Brain pericyte (primary cell): ENCODE measurements at places on chromosomes 4 and X.

GRCh38 chrX:53318766-53319353 is 37.5 kb upstream of the IQSEC2 start:
- no peak for DNase-seq

DNA sequence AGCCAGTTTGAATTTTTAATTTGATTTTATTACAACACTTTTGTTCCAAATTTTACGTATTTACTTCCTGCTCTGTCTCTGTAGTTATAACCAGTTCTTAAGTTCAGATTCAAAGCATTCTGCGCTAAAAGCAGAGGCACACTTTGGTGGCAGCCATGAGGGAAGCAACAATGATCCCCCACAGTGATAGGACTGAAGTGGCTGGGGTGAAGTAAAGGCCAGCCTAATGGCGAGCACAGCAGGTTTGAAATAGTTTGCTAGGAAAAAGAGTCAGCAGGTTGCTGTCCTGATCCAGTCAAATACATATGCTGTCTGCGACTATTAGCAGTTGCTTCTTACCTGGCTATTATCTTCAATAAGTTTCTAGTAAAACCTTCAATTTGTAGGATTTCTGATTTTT is 176.3 kb downstream of the RPA4 start:
- no peak for DNase-seq

DNA sequence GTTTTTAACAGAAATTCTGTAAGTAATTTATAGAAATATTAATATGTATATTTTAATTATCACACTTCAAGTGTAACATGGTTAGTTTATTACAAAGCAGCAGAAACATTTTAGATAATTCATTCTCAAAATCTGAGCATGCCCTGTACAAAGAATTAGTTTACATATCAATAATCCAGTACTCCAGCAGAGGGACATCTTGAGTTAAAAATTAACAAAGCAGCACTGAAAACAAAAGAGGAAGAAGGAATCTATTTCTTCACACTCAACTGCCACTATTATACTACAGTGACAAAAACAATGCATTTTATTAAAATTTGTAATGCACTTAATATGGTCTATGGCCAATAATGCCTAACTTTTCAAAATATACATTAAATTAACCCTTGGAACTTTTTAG is 179.1 kb upstream of the KLHL4 start:
- DNase-seq, result no peak

DNA sequence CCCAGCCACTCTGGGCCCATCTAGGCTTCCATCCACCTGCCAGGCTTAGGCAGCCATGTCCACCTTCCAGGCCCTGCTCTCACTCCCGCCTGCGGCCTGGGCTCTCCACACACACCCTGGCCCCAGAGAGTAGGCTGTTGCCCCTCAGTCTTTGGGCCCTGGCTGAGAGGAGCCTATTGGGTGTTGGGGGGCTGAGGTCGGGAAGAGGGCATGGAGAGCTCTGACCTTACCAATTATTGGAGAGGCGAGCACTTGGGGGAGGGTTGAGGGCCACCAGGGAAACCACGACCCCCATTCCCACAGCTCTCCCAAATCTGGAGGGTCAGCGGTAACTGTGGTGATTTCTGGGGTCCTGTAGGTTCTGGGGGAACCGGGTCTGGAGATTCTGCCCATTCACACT is 38.2 kb downstream of the HTRA3 start:
- no peak for DNase-seq

DNA sequence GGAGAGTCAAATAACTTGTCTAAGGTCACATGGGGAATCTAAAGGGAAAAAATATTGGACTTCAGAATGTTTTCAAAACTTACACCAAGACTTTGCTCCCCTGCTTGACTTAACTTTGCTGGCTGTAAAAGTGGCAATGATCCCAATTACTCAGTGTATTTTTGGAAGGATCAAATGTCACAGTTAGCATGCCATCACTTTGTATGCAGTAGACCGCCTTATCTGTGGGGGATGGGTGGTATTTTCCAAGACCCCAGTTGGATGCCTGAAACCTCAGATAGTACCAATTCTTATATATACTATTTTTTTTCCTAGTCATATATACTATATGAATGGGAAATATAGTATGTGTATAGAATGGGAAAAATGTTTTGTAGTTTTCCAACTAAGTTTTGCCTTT is 53.4 kb downstream of the COL4A6 start:
- DNase-seq, result no peak

DNA sequence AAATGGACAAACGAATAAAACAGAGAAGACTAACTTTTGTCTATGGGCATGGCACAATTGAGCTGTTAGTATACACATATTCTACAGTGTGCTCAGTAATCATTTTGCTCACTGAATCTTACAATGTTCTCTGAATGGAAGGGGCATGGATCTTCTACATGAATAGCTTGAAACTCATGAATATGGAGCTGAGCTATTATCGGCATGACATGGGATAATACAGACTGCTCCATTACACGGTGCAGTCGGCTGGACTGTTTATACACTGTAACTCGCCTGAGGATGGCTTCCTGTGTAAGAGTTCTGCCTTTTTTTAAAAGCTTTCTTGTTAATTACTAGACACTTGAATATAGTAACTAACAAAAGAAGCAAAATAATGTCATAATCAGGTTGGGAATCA is 368.5 kb upstream of the MAD2L1 start:
- no peak for DNase-seq

GRCh38 chrX:105758754-105759153 is 63.6 kb upstream of the NRK start:
- DNase-seq, result no peak

DNA sequence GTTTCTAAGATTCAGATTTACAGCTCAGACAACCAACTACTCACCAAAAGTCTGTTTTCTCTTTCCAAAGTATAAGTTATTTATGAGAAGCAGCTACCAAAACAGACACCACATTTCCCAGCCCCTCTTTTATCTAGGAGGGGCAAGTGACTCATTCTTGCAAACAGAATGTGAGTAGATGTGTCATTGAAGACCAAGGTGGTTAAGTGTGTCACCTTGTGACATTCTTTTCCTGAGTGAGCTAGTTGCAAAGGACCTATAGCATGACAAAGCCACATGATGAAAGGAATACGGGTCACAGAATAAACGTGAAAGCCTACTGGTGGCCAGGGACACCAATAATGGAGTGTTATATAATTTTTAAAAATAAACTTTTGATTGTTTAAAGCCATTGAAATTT is 50.0 kb downstream of the SLC7A11 start:
- DNase-seq, result no peak
